ENCODE measurements at places on chromosomes 5 and 9. TPM values are rescaled to one million over a fixed set of nuclear protein-coding genes. Genes with fewer than 3 reads are reported as not detected.

GRCh38 chr5:88143693-88144218 lies 124.9 kb downstream of the TMEM161B start:
- H3K27ac ChIP-seq: no peak overlapping the region
- no peak overlapping the region for H3K4me3 ChIP-seq
- DNase-seq: no peak

DNA sequence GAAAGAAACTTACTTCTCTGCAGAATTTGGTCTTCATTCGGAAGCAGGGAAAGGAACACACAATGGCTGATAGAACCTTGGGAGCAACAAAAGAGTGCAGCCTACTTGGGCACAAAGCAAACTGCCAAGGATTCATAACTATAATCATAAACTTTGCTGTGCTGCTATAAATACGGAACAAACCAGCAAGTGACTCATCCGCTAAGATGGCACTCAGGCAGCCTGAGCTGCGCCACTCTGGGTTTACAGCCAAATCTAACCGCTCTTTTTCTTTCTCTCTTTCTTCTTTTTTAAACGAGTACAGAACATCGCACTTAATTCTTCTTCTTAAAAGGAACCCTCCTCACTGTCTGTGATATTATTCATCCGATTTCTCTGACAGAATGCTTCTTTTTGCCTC lies 81.1 kb downstream of the PTPN3 start:
- H3K36me3 ChIP-seq: no peaks in the 10 kb centered on the region
- no peaks in the 10 kb centered on the region for H3K27me3 ChIP-seq
- no peak overlapping the region for H3K27ac ChIP-seq
- H3K4me1 ChIP-seq: no peaks in the 10 kb centered on the region
- H3K4me3 ChIP-seq: no peak overlapping the region

GRCh38 chr9:95521699-95522098 lies 4.9 kb upstream of the PTCH1 start:
- no peaks in the 10 kb centered on the region for H3K36me3 ChIP-seq
- H3K4me3 ChIP-seq: no peak overlapping the region
- H3K27ac ChIP-seq: no peak overlapping the region
- DNase-seq: no peak
- no peaks in the 10 kb centered on the region for H3K4me1 ChIP-seq

DNA sequence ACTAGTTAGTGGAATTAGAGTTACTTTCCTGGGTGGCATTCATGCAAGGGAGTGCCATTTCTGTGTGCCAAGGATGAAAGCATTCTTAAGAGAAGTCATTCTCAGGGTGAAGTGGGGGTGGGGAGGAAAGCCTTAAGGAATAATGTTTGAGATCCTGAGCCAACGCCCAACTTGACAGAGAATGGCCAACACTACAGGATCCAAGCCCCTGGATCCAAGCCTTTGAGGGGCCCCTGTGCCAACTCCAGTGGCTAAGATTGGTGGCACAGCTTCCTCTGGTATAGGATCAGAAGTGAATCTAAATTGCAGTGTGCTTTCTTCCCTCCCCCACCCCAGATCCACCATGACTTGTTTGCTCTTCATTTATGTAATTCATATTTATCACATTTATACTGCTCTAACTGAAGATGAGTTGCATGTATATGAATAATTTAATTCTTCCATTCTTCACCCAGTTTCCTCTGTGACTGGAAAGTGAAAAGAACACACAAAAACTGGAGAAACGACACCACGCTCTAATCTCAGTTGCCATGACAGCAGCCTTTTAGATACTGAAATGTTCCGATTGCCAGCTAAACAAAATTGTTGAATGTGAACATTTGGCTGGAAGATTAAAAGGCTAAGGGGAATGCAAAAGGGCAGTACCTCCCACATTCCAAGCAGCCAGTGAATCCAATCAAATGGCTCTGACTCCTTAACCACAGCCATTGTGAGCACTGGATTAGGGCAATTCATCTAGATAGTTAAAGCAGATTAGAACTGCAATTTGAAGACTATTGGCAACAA lies 4.5 kb downstream of the ZNF608 start:
- no peak overlapping the region for H3K4me3 ChIP-seq
- no peaks in the 10 kb centered on the region for H3K4me1 ChIP-seq
- H3K36me3 ChIP-seq: no peaks in the 10 kb centered on the region
- H3K27ac ChIP-seq: no peak overlapping the region
- DNase-seq: no peak

- H3K27me3 ChIP-seq: no peaks in the 10 kb centered on the region
- H3K36me3 ChIP-seq: no peaks in the 10 kb centered on the region
Measured at GRCh38 chr5:54037205-54037604, 273.2 kb downstream of the ARL15 start.

DNA sequence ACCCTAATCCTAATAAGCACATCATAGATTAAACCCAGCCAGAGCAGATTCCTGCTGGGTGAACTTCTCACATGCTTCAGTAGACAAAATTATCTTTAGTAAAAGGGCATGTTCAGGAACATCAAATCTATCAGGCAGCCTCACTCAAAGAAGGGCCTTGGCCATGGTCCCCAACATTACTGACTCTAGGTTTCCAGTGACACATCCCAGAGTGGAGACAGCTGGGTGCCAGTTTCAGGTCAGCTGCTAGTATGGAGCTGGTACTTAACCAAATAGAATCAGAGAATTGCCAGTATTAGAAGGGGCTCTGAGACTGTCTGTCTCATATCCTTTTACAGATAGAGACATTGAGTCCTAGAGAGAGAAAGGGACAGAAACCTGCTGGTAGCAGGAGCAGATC lies 44.1 kb upstream of the GALNT10 start:
- no peak overlapping the region for H3K27ac ChIP-seq
- no peaks in the 10 kb centered on the region for H3K4me1 ChIP-seq
- H3K36me3 ChIP-seq: no peaks in the 10 kb centered on the region
- DNase-seq: no peak

DNA sequence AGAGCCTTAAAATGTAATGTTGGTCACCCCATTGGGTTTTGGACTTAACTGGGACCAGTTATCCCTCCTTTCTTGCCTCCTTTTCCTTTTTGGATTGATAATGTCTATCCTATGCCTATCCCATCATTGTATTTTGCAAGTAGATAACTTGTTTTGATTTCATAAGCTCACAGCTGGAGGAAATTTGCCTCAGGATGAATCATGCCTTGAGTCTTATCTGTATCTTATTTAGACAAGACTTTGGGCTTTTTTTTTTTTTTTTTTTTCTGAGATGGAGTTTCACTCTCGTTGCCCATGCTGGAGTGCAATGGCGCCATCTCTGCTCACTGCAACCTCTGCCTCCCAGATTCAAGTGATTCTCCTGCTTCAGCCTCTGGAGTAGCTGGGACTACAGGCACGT lies 443.3 kb downstream of the DNAH5 start:
- H3K4me1 ChIP-seq: no peaks in the 10 kb centered on the region
- no peaks in the 10 kb centered on the region for H3K36me3 ChIP-seq
- no peak overlapping the region for H3K27ac ChIP-seq
- no peak overlapping the region for H3K4me3 ChIP-seq
- no peak for DNase-seq
- no peaks in the 10 kb centered on the region for H3K27me3 ChIP-seq

DNA sequence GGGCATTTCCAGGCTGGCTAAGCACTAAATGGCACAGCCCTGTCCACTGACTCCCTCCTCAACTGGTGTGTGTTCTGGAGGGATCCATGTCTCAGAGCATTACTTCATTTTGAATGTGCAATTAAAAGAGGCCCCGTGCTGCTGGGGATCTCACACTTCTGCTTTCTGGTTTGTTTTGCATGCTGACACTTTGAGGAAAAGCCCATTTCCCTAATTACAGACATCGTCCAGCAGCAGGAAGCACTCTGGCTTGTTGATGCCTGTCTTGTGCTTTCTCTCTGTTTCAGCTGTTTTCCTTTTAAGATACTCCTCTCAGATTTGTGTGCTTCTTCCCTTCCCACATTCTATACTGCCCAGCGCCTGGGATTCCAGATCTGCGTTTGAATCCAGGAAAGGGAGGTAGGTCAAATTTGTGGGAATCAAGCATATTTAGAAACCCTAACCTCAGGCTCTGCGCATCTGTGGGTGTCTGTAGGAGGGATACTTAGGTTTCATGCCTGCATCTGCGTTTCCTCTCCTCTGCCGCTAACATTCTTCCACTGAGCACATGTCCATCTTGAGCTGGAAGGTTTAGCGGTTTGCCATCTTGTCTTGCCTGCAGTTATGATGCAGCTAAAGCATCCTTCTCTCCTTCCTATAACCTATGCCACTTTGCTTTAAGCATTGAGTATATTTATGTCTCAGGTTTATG lies 25.7 kb downstream of the SYK start:
- no peak overlapping the region for H3K27ac ChIP-seq
- no peak overlapping the region for H3K4me3 ChIP-seq
- DNase-seq: no peak
- H3K27me3 ChIP-seq: no peaks in the 10 kb centered on the region
- no peaks in the 10 kb centered on the region for H3K4me1 ChIP-seq
- no peaks in the 10 kb centered on the region for H3K36me3 ChIP-seq

DNA sequence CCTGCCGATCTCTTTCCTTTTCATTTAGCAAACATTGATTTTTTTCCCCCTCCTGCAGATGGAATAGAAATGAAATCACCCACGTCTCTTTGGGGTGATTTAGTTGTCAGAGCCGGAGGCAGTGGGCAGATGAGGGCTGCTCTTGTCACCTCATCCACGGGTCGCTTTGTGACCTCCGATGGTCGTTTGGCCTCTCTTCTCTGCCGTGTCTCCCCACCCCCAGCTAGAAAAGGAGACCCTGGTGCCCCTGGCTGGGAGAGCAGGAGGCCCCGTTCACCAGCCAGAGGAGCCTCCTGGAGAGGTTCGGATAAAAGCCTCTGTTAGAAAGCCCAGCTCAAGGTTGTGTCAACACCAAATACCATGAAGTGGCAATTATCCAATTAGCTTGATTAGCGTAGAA lies 21.6 kb upstream of the RXRA start:
- no peak for DNase-seq
- H3K27me3 ChIP-seq: no peaks in the 10 kb centered on the region
- no peaks in the 10 kb centered on the region for H3K4me1 ChIP-seq
- no peak overlapping the region for H3K27ac ChIP-seq

DNA sequence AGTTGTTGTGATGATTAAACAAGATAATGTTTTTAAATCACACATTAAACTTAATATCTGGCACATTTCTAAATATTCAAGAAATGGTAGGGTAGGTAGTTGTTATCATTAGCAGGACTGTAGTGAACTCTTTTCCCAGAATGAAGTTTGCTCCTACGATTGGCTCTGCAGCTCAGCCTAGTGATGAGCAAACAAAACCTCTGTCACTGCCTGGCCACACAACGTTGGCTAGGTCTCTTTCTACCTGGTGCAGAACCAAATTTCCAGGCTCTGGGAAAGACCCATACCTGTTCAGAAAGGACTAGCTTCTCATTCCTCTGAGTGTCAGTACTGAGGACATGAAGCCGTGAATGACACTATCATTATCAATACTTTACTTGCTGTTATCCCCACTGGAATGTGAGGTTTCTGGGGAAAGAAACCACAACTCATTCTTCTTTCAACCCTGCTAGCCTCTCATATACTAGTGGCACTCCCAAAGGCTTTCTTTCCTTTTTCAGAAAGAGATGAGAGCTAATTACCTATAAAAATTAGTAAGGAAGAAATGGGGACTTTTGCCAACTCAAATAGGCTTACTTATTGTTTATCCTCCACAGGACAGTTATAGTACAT lies 219.3 kb upstream of the TRIM32 start:
- H3K4me1 ChIP-seq: no peaks in the 10 kb centered on the region
- no peaks in the 10 kb centered on the region for H3K36me3 ChIP-seq
- no peak overlapping the region for H3K27ac ChIP-seq

DNA sequence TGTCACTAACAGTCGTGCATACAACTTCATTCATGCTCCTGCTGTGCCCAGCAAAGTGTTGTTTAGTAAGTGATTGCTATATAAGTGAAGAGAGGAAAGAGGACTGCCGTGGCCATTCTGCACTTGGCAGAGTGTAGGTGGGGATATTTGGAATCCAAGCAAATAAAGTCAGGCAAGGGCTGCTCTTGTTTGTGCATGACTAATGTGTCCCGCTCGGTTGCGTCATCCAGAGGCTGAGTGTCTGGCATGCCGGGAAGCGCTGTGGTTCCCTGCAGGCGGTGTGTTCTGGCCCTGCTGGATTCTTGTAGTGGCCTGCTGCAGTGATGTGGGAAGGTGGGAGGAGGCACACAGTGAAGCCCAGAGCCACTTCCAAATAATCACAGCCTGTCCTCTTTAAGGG lies 136.9 kb upstream of the ANKH start:
- H3K27ac ChIP-seq: no peak overlapping the region
- DNase-seq: no peak
- H3K4me1 ChIP-seq: no peaks in the 10 kb centered on the region
- no peaks in the 10 kb centered on the region for H3K36me3 ChIP-seq

DNA sequence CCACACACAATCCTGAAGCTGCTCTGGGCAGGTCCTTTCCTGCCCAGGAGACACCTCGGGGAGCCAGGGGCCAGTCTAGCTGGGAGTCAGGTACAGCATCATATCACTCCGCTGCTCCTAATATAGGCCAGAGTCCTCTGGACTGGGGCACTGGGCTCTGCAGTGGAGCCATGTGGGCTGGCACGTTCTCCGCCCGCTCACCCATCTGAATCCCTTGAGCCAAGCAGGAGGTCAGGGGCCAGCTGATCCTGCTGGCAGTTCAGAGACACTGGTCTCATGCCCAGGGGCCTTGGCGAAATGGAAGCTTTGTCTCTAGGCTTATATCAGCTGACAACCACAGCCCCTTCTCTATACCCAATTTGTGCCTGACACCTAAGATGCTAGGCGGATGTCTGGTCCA lies 9.3 kb upstream of the CORO2A start:
- no peak for DNase-seq
- H3K4me1 ChIP-seq: no peaks in the 10 kb centered on the region
- no peak overlapping the region for H3K4me3 ChIP-seq
- H3K27ac ChIP-seq: no peak overlapping the region
- H3K36me3 ChIP-seq: no peaks in the 10 kb centered on the region

- H3K36me3 ChIP-seq: no peaks in the 10 kb centered on the region
- no peak for DNase-seq
- H3K27me3 ChIP-seq: peaks cover 5% of the 10 kb centered on the region
- H3K4me3 ChIP-seq: no peak overlapping the region
- H3K4me1 ChIP-seq: no peaks in the 10 kb centered on the region
- no peak overlapping the region for H3K27ac ChIP-seq
Measured at GRCh38 chr9:101479338-101480030, 43.9 kb upstream of the ALDOB start.

DNA sequence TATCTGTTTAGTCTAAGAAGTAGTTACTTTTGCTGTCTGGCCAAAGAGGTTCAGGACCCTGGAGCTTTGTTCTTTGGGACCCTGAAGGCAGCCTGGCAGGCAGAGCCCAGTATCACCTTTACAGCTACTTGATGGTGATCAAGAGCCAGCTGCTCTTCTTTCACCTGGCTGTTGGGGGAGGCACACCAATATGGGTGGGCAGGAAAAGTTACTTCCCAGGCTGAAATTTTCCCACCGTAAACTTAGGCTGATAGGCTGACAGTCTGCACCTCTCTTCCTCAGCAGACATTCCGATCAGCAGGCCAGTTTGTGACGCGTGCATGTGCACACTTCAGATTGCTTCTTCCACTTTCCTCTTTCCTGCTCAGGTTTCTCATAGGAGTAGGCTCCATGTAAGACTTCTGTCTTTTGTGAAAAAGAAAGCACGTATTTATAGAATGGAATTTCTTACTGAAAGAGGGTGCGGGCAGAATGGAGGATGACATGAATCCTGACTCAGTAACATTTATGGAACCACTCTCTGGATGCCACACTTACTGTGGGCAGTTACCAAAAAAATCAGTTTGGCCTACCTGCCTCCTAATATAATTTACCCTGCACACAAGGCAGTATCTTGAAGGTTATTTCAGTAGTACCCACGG lies 223.9 kb upstream of the DMRT1 start:
- no peak overlapping the region for H3K27ac ChIP-seq
- H3K4me3 ChIP-seq: no peak overlapping the region
- H3K4me1 ChIP-seq: no peaks in the 10 kb centered on the region
- no peak for DNase-seq
- H3K27me3 ChIP-seq: no peaks in the 10 kb centered on the region

The PCDHGA3 gene
- polyA plus RNA-seq: not detected

The SLC2A6 gene
- polyA plus RNA-seq: 2.6 TPM

Measured in naive thymus-derived CD4-positive, alpha-beta T cell (primary cell).